ENCODE measurements at places on chromosomes 5 and 9.

GRCh38 chr5:169814522-169814921 is 165.8 kb downstream of the INSYN2B start:
- no peak for DNase-seq

DNA sequence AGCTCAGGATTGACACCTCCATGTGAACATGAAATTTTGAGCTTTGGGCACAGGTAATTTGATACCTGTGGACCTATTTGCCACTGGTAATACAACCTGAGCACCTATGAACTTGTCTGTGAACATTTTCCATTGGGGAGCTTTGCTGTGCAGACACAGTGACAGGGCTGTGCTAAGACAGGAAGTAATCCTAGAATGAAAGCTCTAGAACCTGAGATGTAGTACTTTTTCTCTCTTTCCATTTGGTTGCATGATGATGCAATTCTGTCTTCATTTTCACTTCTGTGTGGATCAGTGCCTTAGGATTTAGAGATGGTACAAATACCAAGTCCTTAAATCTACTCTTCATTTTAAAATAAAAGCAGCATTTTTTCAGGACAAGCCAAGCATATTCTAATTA is 216.9 kb downstream of the NR3C1 start:
- DNase-seq = no peak

DNA sequence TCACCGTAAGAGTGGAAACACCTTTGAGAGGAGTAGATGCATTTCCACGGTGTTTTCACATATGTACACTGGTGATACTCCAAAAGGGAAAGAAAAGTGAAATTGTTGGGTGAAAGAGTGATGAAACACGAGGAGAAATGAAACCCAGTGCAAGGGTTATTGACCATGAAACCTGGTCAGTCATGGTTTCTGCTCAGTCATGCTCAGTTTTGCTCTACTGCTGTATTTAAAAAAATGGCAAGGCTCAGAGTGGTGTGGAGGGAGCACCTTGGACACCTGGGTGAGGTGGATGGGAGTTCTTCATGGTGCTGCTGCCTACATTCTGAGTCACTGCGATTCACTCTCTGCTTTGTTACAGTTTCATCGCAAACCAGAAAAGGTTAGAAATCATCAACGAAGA is 32.3 kb downstream of the NTRK2 start:
- no peak for DNase-seq

GRCh38 chr5:67355120-67355713 is 158.6 kb upstream of the CD180 start:
- DNase-seq = no peak

DNA sequence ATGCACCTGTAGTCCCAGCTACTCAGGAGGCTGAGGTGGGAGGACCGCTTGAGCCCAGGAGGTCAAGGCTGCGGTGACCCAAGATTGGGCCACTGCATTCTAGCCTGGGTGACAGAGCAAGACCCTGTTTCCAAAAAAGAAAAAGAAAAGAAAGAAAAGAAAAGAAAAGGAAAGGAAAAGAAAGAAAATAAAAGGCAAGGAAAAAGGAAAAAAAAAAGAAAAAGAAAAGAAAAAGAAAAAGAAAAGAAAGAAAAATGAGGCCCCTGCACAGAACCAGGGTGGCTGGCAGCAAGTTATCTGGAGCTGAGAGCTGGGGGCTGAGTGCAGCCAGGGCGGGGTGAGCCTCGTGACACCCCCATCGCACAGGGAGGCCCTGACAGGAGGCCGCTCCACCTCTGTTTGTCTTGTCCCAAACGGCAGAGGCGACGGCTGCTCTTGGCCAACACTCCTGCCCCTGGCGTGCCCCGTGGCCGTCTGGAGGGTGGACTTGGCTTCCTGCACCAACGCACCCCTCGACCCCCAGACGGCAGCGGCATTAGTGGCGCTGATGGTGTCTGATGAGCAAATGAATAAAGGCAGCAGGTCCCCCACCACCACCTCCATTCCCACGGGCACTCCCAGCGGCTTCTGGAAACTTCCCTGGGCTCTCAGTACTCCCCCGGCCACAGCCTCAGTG is 16.7 kb downstream of the EXD3 start:
- DNase-seq = no peak

DNA sequence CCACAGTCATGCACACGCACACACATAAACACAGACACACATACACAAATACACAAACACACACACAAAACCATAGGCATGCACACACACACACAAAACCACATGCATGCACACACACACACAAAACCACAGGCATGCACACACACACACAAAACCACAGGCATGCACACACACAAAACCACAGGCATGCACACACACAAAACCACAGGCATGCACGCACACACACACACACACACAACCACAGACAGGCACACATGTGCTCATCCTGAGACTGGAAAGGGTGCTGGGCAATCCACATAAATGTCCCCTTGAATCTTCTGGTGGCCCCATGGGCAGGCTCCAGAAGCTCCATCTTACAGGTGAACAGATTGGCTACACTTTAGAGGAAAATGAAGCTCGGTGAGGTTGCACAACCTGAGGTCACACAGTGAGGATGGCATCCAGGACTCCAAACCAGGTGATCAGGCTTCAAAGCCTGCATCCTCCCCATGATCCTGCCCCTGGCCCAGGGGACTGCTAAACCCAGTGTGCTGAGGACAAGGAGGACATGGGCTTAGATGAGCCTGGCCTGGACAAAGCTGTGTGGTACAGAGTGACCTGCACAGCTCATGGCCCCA is 144.8 kb downstream of the GADD45G start:
- DNase-seq = no peak

GRCh38 chr9:19371942-19372341 is 8.1 kb downstream of the RPS6 start:
- DNase-seq = no peak

GRCh38 chr5:127518319-127518621 is 830 bp downstream of the PRRC1 start:
- DNase-seq = no peak
